ACHN (cell line): ENCODE measurements at places on chromosomes 1 and 21.

DNA sequence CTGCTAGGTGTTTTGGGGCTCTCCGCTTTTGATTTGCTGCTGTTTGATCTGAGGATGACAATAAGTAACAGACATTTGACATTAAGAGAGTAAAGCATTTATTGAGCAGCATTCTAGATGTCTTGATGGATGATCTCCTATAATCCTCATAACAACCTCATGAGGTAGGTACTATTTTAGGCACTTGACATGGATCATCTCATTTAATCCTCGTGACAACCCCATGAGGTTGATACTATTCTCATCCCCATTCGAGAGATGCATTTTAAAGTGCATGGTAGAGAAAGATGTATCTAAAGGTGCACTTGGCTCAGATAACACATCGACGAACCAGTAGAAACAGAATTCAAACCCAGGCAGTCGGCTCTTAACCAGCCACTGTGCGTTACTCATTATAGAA is 26.6 kb downstream of the TCEA3 start:
- DNase-seq, result no peak

DNA sequence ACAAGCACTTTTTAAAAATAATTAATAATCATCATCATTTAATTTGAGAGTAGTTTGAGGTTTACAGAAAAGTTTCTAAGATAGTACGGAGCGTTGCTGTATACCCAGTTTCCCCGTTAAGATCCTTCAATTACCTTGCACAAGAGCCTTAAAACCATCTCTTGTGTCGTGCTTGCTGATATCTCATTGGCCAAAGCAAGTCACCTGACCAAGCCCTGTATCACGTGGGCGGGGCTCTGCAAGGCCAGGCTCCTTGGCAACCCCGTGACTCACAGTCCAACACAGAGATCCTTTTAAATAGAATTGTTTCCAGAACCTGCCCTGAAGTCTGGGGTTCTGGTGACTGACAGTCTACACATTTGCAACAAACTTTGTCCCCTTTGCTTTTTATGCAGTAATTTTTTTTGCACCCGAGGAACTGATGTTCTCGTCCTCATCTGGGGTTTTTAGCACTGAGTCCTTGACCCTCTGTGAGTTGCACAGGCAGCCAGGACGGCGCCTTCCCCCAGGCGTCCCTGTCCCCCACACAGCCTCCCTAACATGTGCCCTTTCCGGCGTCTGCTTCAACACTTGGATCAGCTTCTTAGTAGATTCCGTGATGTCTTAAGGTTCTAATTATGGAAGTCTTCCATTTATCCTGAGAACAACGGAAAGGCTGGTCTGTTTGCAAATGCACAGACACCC is 183.3 kb upstream of the TMEM51 start:
- DNase-seq, result peak; percentile 82

DNA sequence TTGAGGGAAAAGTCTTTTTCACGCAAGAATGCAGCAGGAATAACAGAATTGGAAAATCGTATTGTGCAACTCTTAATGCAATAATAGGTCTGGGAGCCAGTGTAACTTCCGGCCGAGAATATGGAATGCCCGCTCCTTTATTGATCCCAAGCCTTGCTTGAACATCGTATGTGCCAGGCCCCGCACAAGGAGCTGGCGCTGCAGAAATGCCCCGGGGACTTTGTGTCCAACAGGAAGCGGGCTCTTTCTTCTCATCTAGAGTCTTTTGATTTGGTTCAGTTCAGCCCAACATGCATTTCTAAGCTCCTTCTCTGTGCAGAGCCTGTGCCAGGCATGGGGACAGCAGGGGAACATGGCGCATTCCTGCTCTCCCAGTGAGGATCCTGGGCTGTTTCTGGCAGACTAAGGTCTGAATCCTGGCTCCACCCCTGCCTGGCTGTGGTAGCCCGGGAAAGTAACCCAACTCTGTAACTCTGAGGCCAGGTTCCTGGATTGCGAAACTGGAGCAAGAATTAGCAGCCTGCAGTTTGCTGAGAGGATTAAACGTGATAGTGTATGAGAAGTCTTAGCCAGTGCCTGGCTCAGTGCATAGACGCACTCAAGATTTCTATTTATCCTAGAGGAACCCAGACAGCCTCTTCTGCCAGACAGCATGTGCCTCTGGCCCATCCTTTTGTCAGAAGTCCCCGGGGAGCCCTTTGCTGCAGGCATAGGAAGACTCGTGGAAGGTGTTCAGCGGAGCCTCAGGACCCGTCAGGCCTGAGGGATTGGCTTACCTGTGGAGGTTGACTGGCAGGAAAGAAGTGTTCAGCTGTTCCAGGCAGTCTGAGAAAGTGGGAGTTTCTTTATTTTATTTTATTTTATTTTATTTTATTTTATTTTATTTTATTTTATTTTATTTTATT is 987 bp upstream of the CDCP2 start:
- peak; percentile 8 for DNase-seq

DNA sequence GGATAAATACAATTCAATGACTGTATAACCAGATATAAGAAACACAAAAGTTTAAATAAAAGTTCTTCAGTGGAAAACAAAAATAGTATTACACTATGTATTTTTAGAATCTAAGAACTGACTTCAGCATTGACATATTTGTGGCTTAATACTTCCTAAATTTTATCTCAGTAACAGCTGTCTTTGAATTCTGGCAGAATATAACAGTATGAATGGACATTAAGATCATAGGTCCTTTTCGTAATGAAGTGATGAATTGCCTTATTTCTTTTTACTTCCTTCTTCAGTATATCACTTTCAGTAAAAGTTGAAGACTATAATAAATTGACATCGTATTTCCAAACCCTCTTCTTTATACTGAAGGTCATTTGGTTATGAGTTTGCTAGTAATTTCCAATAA is 1030.0 kb downstream of the MRPL39 start:
- DNase-seq, result no peak

- peak; percentile 49 for DNase-seq
Observed at GRCh38 chr1:27388337-27389005, 4.0 kb upstream of the GPR3 start.

DNA sequence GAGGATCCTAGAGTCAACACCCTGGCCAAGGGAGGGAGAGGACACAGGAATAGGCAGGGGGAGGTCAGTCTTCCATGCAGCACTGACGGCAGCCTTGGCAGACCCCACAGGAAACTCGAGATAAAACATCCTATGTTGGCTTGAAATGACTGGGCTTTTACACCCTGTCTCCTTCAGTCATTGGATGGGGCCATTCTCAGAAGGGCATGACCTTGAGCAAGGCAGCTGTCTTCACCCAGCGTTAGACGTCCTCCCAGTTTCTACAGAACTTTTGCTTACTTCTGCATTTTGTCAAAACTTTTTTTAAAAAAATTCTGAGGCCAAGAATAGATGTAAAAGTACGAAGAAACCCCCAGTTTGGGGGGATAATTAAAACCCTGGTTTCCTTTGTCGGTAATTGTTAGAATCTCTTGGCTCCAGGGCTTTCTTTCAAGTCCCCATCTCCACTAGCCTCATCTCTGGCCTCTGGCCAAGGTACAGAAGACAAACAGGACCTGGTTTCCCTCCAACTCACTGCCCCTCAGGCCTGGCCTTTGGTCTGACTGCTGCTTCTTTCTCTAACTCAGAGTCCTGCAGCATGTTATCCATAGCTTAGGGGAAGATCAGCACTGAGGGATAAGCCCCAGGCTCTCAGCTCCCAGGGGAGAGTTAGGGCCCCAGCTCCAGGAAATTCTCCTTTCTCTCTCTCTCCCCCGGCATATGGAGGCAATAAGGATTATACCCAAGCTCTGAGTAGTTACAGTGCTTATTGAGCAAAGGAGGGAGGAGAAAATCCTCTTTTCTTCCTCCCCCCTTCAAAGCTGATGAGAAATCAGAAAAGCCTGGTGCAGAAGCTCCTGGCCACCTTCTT is 51.6 kb upstream of the KCND3 start:
- DNase-seq, result no peak

GRCh38 chr21:25385911-25386474 is 221.3 kb downstream of the MRPL39 start:
- peak; percentile 64 for DNase-seq

- DNase-seq, result no peak
Observed at GRCh38 chr1:213723187-213723586, 264.6 kb upstream of the PROX1 start.

DNA sequence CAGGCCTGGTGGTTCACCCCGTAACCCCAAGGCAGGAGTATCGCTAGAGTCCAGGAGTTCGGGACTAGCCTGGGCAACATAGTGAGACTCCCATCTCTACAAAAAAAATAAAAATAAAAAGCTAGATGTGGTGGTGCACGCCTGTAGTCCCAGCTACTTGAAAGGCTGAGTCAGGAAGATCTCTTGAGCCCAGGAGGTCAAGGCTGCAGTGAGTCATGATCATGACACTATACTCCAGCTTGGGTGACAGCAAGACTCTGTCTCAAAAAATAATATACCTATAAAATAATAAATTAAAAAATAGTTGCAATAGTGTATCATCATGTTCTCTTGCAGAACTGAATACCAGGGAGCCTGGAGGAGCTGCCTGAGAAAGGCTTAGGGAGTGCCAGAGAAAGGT is 19.9 kb upstream of the TMEM39B start:
- DNase-seq, result no peak

DNA sequence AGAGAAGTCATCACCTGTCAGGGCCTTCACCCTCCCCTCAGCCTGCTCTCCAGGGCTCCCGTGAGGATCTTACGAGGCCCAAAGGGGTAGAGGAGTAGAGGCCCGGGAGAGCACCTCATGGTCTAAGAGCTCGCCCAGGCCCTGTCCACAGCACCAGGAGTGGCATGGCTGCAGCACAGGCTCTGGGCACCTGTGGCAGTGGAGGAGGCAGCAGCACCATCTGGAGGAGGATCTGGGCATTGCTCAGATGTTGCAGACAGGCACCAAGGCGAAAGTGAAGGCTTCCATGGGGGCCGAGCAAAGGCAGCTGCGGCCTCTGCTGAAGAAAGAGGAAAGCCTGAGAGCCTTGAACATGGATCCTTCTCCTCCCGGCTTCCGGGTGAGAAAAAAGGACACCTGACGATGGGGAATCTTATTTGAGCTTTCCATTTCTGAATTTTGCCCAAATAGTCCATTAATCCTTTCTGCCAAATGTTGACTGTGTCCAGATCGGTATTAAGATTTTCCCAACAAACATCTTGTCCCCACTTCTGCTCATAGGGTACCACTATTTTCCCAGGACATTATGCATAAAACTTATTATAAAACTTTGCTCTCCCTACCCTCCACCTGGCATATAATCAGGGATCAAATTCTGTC is 604.7 kb downstream of the PTPRC start:
- DNase-seq, result peak; percentile 75

GRCh38 chr1:38929054-38929453 is 12.6 kb downstream of the RHBDL2 start:
- no peak for DNase-seq
